Stomach (tissue), 19 donors: ENCODE measurements at places on chromosomes 6 and 20.

DNA sequence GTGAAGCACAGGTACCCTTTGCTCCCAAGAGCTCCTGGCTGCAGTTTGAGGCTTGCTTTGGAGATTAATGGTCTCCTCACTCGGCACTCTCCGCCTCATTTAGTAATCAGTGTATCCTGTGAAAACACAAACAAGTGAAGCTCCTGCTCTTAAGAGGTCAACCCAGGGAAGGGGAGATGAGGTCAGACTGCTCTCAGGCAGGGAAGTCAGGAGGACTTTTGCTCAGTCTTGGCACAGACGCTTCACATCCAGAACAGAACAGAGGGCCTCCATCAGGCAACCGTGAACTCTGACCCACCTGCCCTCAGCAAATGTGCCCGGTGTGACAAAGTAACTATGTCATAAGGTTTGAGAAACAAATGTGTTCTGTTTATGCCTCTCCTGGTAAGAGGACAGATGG lies 428.8 kb upstream of the JARID2 start:
- DNase-seq, result no peak
- H3K4me3 ChIP-seq, result no peak overlapping the region
- H3K4me1 ChIP-seq, result no peaks in the 10 kb centered on the region
- H3K27ac ChIP-seq, result no peak overlapping the region

- peak; percentile 18 for DNase-seq
- no peaks in the 10 kb centered on the region for H3K36me3 ChIP-seq
- no peak overlapping the region for H3K4me3 ChIP-seq
- no peak overlapping the region for H3K27ac ChIP-seq
- peaks cover 34% of the 10 kb centered on the region for H3K4me1 ChIP-seq
These were observed 4.0 kb downstream of the SOX18 start for GRCh38 chr20:64045346-64046011.

- no peak overlapping the region for H3K4me3 ChIP-seq
- no peak for DNase-seq
- H3K27ac ChIP-seq, result no peak overlapping the region
These were observed 279.6 kb downstream of the PRL start for GRCh38 chr6:22017272-22017671.

GRCh38 chr6:6516666-6517458 lies 71.7 kb upstream of the LY86 start:
- no peaks in the 10 kb centered on the region for H3K4me1 ChIP-seq
- H3K27me3 ChIP-seq, result peaks cover 3% of the 10 kb centered on the region
- DNase-seq, result no peak
- H3K36me3 ChIP-seq, result no peaks in the 10 kb centered on the region
- no peak overlapping the region for H3K27ac ChIP-seq

GRCh38 chr20:43065299-43065698 lies 124.4 kb downstream of the PTPRT start:
- no peaks in the 10 kb centered on the region for H3K36me3 ChIP-seq
- H3K4me3 ChIP-seq, result no peak overlapping the region
- H3K27ac ChIP-seq, result no peak overlapping the region
- DNase-seq, result no peak

GRCh38 chr6:34190504-34191122 lies 44.7 kb upstream of the GRM4 start:
- no peak overlapping the region for H3K27ac ChIP-seq
- no peaks in the 10 kb centered on the region for H3K36me3 ChIP-seq
- no peak overlapping the region for H3K4me3 ChIP-seq
- H3K4me1 ChIP-seq, result no peaks in the 10 kb centered on the region

DNA sequence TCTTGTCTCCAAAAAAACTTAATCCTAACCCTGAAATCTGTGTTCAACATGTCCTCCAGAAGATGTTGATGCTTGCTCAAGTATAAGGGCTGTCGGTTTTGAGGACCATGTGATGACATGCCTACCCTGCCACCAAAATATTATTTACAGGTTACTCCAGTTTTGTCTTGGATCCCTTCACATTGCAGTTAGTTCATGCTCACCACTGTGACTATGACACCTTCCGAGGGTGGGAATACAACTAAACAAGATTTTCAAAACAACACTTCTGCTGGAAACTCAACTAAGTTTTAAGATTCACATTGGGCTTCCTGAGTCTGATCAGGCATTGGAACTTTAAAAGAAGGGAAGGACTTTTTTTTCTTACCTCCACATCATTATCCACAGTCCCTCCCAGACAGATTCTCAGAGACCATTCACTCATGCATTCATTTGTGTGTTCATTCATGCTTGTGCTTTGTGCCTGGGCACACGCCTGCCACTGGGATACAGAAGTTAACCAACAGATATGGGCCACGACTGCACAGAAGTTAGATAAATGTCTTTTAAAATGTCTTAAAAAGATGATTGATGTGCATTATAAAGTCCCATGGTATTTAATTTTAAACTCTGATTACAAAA lies 118.7 kb upstream of the GJE1 start:
- no peak for DNase-seq
- no peak overlapping the region for H3K4me3 ChIP-seq
- H3K4me1 ChIP-seq, result no peaks in the 10 kb centered on the region
- no peaks in the 10 kb centered on the region for H3K27me3 ChIP-seq
- no peak overlapping the region for H3K27ac ChIP-seq

- H3K4me1 ChIP-seq, result no peaks in the 10 kb centered on the region
- H3K4me3 ChIP-seq, result no peak overlapping the region
- no peaks in the 10 kb centered on the region for H3K36me3 ChIP-seq
- H3K27me3 ChIP-seq, result no peaks in the 10 kb centered on the region
- no peak for DNase-seq
These were observed 346.8 kb upstream of the POU3F2 start for GRCh38 chr6:98487612-98488011.

DNA sequence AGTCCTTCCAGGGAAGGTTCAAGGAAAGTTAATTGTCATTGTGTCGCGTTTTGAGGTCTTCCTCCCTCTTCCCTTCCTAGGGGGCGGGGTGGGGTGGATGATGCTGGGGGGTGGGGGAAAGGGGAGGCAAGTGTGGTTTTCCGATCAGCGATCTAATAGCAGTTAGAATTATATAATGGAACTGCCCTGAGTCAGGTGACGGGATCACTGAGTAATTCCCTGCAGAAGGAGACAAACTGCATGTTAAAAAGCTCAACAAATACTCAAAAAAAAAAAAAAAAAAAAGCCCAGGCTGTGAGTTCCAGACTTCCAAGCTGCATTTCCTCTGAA lies 240.4 kb downstream of the PHACTR1 start:
- H3K4me3 ChIP-seq, result peak overlapping the region; percentile 65
- no peaks in the 10 kb centered on the region for H3K36me3 ChIP-seq
- H3K4me1 ChIP-seq, result no peaks in the 10 kb centered on the region
